ENCODE measurements at places on chromosomes 12 and 14. TPM values are rescaled to one million over a fixed set of nuclear protein-coding genes. Genes with fewer than 3 reads are reported as not detected.

Gene KRT85
- not detected for total RNA-seq

Gene COL2A1
- not detected for total RNA-seq

Gene NINJ2
- total RNA-seq: 0.98 TPM

Gene UBE3B
- 22.1 TPM for total RNA-seq

Gene KRT80
- not detected for total RNA-seq

Gene NDRG2
- total RNA-seq: 1.9 TPM

Gene IL22
- total RNA-seq: not detected

Gene SLC6A13
- total RNA-seq: 0.38 TPM

Gene SLCO1B3
- total RNA-seq: not detected

Gene RILPL1
- total RNA-seq: 16.0 TPM

Gene TIGAR
- 3.4 TPM for total RNA-seq

Gene B4GALNT1
- total RNA-seq: 1.3 TPM

Gene GPRC5A
- 11.6 TPM for total RNA-seq

Gene KRT8
- total RNA-seq: 0.70 TPM

Gene PLEKHG7
- not detected for total RNA-seq

Gene EMP1
- total RNA-seq: 201 TPM

Data from smooth muscle cell of the coronary artery (primary cell).